Neural crest cell (in vitro differentiated cells): ENCODE measurements at places on chromosomes 7 and 10.

DNA sequence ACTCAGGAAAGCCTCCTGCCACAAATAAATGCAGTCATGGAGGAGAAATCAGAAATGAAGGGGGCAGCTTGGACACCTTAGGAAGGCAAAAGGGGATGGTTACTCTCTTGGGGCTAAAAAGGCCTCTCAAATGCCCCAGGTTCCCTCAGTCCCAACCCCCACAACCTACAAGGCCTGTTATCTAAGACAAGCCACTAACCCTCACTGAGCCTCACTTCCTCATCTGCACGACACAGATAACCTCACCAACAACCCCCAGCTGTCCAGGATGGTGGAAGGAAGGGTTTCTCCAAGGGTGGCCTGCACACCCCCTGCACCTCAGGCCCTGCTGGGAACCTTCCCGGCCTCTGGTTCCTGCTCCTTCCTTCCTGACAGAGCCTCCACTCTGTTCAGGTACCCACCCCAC lies 29.2 kb downstream of the SORBS1 start:
- no peak for DNase-seq

DNA sequence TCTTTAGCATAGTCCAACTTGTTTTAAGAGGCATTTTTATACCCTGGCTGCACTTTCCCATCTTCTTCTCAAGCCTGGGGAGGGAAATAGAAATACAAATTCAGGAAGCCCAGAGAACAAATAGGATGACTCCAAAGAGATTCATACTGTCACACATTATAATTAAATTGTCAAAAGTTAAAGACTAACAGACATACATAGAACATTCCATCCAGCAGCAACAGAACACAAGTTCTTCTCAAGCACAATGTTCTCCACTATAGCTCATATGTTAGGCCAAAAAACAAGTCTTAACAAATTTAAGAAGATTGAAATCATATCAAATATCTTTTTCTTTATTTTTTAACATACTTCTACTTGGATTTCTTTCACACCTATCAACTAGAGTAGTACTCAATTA lies 75.7 kb downstream of the ANKRD7 start:
- no peak for DNase-seq

DNA sequence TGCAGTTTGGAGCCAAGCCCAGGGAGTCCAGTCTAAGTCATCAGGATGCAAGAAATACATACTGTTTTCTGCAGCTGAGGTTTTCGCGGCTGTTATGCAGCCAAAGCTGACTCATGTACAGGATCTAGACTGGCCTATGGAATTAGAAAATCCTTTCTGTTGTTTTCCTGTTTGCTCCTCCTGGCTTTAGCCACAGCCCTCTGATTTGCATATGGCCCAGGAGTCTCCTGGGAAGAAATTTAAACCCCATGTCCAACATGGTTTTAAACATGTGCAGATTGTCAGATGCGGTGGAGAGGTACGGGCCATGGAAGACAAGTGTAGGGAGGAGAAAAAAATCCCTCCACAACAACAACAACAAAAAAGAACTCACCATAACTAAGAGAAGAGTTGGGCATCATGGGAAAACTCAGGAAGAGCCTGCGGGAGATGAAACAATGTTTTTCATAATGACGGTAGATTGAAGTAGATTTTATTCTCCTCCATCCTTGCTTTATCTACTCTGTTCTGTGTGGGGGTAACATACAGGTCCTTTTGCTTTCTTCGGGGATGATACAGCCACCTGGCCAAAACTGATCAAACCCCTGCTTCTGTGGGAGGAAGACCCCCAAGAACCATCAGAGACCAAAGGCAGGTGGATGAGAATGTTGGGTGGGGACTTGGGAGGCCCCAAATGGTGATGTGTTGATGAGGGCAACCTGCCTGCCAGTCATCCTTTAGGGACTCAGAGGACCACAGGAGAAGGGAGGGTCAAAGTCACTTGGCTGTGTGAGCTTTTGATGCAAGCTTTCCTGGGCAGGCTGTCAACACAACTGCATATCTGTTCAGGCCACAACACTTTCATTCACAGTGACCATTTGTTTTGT lies 29.8 kb upstream of the GNA12 start:
- DNase-seq: no peak

GRCh38 chr10:14016011-14016536 lies 314.6 kb downstream of the FRMD4A start:
- DNase-seq: no peak

DNA sequence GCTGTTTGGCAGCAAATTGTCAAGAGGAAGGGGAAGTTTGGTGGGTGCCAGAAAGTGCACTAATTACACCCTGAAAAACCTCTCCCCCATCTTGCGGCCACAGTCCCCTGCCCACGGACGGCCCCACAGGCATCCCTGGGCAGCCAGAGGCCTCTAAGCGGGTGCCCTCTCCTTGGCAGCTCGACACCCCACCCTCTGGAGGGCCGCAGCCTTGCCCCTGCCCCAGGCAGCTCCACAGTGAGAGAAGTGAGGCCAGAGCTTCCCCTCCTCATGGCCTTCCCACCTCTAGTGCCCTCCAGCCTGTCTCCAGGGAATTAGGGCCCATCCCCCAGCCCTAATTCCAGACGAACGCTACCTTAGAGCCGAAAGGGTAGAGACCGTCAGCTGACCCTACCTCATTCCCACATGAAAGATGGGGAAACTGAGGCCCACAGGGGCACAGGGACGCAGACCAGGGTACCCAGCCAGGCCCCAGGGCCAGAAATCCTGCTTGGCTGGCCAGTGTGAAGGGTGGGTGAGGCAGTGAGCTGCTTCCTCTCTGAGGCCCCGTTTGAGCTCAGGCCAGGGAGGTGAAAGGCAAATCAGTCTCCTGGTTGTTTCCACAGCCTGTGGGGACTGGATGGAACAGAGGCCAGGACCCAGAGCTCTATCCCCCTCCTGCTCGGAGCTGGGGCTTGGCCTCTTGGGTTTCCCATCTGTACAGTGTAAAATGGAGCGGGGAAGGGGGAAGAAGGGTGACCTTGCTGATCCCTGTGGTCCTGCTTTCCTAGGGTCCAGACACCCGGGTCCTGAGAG lies 10.0 kb downstream of the ZCCHC24 start:
- no peak for DNase-seq

DNA sequence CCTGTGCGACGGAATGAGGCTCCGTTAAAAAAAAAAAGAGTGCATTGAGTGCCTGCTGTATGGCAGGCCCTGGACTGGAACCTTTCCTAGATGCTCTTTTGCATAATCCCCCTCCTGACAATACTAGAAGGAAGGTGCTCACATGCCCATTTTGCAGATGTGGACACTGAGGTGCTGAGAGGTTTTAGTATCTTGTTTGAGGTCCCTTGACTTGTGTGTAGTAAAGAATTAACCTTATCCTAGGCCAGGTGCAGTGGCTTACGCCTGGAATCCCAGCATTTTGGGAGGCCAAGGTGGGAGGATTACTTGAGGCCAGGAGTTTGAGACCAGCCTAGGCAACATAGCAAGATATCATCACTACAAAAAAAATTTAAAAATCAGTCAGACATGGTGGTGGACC lies 46.6 kb downstream of the TMEM130 start:
- DNase-seq: no peak

- DNase-seq: no peak
Measured at GRCh38 chr10:123472606-123473005, 193.5 kb upstream of the GPR26 start.
